ENCODE measurements at places on chromosomes 1 and 21.

DNA sequence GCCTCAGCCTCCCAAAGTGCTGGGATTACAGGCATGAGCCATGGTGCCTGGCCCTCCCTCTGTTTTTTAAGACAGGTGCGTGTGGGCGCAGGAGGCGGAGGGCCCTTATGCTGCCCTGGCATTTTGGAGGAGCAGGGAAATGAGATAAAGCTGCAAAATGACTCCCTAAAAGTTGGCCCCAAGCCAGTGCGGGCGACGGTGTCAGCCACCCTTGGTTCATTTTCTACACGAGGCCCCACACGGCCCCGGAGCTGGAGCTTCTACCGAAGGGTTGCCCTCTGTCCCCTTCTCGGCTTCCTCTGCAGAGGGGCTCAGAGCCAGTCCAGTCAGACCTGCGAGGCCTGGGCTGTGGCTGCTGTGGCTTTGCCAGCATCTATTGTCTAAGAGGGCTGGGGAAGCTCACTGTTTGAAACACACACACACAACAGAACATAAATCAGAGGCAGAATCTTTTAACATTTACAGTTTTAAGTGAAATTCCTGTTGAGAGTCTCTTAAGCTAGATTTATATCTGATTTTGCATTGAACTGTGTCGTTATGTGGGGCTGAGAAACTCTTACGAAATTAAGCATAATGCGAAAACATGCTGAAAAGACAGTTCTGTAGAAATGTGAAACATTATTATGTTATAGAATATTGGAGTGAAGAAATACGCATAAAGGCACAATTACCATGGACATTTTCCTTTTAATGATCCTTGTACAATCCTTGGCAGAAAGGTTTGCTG, 255.9 kb downstream of the CAMTA1 start:
- DNase-seq: no peak

GRCh38 chr1:226498640-226499008, 49.9 kb upstream of the STUM start:
- DNase-seq: no peak

- no peak for DNase-seq
Measured at GRCh38 chr1:220045356-220046051, 801 bp downstream of the EPRS1 start.

DNA sequence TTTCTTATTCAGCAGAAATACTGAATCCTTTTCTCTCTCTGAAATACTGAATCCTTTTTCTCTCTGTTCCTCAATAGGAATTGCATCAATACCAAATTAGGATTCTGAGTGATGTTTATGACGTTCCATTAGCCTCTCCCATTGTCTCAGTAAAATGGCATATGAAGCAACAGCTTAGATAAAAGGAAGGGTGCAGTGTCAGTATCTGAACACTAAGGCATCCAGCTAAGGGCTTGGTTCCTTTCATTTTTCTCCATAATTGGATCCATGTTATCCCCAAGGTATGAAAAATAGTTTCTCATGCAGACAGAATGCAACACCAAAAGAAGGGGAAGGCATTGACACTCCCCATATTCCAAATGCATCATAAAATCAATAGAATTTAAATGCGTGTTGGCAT, 61.5 kb upstream of the RAVER2 start:
- DNase-seq: no peak

DNA sequence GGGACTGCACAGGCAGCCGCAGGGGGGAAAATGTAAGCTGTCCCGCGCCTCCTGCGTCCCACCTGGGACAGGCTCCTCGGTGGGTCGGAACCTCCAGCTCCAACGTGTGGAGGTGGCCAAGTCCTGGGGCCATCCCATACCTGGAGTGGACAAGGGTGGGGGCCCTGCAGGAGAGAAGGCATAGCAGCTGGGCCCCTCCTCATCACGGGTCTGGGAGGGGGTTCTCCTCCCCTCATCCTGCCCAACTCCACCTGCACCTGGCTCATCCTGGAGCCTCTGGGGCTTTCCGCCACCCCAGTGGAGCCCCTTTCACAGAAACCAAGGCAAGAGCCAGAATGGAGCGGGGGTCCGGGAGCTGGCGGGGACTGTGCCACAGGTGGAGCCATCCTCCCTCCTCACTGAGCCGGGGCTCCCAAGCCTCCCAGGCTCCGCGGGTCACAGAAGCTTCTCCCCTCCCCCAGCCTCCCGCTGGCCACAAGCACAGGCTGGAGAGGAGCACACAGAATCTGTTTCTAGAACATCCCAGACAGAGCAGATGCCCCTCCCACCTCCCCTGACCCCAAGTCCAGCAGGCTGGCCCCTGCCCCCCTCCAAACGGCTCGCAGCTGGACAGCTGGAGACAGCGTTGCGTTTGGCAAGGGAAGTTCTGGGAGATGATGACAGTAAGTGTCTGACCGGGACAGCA, 65.8 kb downstream of the MEGF6 start:
- DNase-seq: no peak

- no peak for DNase-seq
Measured at GRCh38 chr1:112296908-112297307, 99.1 kb upstream of the CTTNBP2NL start.

DNA sequence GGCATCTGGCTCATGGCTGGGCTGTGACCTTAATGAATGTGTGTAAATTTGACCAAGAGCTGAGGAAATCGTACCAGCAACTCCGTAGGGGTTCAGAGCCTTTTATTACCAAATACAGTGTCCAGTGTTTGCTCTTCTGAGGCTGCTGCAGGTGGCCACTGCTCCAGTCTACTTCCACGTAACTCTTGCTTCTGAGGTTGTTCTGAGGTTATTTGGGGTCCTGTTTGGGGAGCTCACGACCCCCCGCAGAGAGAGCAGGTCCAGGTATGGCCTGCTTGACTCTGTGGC, 33.6 kb downstream of the MAN1C1 start:
- DNase-seq: no peak

- DNase-seq: no peak
Measured at GRCh38 chr1:119714583-119714982, 2.8 kb downstream of the PHGDH start.

GRCh38 chr1:24752305-24752704, 7.1 kb downstream of the CLIC4 start:
- DNase-seq: no peak

- DNase-seq: no peak
Measured at GRCh38 chr1:14705824-14706223, 107.3 kb downstream of the KAZN start.

DNA sequence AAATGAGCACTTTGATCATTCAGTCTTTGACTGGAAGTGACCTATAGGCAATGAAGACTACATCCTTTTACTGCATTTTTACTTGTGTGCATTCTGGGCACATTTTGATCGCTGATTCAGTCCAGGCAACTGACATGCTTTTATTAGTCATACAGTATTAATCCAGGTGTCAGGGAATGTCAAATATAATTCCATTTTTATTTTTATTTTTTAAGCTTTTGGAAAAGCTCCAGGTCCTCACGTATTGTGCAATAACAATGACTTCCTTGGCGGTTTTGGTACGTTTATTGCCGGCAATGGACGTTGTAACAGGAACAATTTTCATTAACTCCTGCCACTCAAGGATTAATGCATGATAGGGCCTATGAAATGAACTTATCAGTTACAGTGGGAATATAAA, 302.6 kb upstream of the PTBP2 start:
- no peak for DNase-seq

DNA sequence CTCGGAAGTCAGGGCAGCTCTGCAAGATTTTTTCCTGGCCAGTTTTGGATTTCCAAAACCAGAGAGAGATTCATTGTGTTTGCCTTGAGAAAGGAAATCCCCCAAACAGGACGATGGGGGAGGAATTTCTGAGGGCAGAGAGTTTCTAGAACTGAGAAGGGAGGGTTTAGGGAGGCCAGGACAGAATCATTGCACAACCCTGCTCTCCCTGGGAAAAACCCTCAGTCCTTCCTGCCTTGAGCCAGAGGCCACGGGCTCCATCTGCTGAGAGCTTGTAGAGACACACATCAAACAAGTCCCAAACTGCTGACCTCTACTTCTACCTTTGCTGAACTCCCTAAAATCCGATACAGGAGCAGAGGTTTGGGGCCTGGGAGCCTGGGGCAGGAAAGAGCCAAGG, 99.7 kb downstream of the NMNAT2 start:
- DNase-seq: no peak

- DNase-seq: no peak
Measured at GRCh38 chr1:74799119-74799657, 66.2 kb downstream of the TYW3 start.

GRCh38 chr1:11595285-11595684, 58.9 kb downstream of the FBXO2 start:
- no peak for DNase-seq

DNA sequence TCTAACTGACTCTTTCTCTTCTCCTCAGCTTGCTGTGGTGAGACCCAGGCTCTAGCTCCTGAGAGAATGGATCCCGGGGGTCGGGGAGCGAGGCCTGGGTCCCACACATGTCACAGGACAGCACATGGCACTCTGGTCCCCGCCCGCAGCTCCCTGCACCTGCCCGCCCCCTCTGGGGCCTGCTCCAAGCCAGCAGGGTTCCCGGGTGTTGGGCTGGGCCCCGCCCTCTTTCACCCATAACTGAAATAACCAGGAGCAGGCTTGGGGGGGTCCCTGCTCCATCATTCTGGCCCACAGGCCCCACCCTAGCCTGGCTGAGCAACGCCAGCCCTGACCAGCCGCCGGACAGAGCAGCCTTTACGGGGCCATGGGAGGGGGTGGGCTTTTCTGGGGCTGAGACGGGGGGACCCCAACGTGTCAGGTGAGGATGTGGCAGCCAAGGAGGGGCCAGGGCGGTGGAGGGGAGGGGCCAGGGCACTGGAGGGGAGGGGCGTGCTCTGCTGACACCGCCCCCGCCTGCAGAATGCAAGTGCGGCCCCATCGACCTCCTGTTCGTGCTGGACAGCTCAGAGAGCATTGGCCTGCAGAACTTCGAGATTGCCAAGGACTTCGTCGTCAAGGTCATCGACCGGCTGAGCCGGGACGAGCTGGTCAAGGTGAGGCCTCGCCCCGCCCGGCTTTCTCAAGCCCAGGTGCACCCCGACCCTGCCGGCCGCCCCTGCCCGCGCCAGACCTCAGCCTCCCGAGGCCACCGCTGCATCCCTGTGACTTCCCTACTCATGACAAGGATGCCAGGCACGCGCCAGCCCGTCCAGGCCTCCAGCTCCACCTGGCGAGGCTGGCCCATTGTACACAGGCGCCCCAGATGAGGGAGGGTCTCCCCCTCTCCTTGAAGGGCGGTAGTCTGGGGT, 19.4 kb downstream of the COL6A1 start:
- peak; percentile 5 for DNase-seq

DNA sequence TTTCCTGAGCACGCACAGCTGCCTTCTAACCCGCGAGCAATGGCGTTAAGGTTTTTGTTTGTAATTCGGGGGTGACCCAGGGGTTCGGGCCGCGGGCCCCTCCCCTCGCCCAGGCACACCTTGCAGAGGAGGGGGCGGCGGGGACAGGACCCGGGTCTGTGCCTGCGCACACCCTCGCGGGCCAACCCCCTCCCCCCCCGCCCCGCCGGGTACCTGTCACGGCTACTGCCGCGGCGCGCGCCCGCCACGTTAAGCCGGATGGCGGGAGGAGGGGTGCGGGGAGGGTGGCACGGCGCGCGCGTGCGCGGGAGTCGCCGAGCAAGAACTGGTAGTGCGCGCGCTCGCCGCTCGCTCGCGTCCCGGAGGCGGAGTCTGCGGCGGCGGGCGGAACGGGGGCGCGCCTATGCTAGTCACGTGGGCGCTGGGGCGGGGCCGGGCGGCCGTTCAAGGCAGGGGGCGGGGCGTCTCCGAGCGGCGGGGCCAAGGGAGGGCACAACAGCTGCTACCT, at the start of gene TPTE:
TSS of gene TPTE (plus strand) at position 493 of the 508 bp plus-strand sequence. CDS start 17,141 bp downstream, outside the sequence.
- DNase-seq: no peak

DNA sequence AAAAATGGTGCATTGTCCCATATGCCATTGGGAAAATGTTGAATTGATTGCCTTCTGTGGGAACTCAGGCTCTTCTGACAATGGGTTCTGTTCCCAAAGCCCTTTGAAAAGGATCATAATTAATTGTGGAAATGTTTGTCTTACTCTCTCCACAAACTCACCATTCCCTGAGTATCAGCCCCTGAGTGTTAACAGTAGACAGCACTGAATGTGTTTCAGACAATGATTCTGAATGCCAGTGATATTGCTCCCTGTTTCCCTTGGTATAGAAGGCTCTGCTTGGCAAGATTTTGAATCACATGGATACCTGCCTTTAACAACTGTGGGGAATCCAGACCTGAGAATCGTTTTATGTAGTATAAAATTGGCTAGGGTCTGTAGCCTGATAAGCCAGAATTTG, 1096.8 kb downstream of the ADGRL2 start:
- DNase-seq: no peak

DNA sequence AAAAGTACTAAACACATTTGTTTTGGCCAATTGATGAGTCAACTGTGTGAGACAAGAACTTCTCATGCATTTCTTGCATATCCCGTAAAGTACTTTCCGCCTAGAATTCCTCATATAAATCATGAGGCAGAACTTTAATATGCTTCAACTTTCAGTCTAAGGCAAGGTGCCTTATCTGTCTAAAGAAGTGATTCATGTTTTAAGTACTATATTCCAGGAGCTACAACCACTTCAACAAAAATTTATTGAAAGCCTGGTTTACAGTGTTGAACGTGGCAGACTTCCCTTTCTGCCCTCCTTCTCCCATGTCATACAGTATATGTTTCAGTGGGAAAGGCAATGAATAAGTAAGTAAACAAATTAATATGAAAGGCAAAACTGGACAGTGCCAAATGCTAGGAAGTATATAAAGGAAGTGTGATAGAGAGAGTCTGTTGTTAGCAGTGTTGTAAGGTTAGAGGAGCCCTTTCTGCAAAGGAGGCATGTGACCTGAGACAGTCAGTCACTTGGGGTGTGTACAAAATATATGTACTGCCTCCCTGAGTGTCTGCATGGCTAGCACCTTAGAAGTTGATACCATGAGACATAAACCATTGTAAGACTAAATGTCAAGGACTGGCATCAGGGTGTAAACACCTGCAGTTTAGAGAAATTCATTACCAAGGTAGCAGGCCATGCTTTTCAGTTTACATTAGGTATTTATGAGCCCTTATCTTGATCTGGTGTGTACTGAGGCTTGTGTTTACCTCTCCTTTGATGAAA, 362.2 kb downstream of the SRGAP2C start:
- DNase-seq: no peak

DNA sequence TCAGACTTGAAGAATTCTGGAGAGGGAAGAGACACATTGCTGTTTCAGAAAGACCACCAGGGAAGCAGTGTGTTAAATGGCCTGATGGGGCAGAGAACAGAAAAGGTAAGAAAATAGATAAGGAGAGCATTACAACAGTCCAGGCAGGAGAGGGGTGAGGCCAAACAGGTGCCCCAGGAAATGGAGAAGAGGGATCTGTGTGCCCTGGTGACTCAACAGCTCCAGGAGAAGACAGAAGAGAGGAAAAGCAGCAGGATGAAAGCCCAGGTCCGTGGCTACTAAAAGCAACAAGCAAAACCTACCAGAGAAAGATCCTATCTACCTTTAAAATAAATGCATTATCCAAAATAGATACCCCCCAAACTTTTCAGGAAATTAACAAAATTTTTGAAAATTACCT, 9.2 kb downstream of the TP53BP2 start:
- no peak for DNase-seq

DNA sequence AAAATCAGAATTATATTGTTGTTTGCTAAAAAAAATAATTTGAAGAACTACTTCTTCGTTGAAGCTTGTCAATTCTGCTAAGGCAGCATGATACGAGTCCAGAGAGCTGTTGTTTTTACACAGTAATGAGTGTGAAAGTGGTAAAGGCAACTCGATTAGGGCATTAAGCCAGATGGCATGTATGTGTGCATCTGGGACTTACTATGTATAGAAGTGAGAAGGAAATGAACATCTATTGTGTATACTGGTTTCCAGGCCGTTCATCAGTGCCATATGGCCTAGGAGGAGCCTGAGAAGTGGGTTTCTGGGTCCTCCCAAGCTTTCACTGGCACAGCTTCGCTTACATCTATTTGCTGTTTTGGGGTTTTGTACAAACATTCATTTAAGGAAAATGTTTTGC, 5.7 kb downstream of the CTPS1 start:
- no peak for DNase-seq

Measured in CD8-positive, alpha-beta T cell (primary cell).